A172 (cell line): ENCODE measurements at places on chromosomes 1 and 21. TPM values are rescaled to one million over a fixed set of nuclear protein-coding genes. Genes with fewer than 3 reads are reported as not detected.

Gene AMY2A
- not detected in 2 replicates for total RNA-seq

Gene SLC1A7
- total RNA-seq: not detected in 2 replicates

Gene DCDC2B
- not detected in 2 replicates for total RNA-seq

Gene DIO1
- not detected in 2 replicates for total RNA-seq

Gene LRRC8D
- 9.8 and 17.5 TPM in 2 replicates for total RNA-seq

Gene S100A9
- not detected in 2 replicates for total RNA-seq

Gene ARHGAP30
- total RNA-seq: 0.07 and 0.38 TPM in 2 replicates

Gene MTX1
- total RNA-seq: 85.8 and 110 TPM in 2 replicates

Gene SLC44A3
- total RNA-seq: 0.10 TPM in 1 of 2 replicates, not detected in the other

Gene OR2T10
- total RNA-seq: not detected in 2 replicates

Gene LHX8
- not detected in 2 replicates for total RNA-seq

Gene SH2D1B
- 0.03 and 0.05 TPM in 2 replicates for total RNA-seq

Gene CHIT1
- total RNA-seq: 0.14 TPM in 1 of 2 replicates, not detected in the other

Gene SLC16A4
- total RNA-seq: 31.0 and 35.0 TPM in 2 replicates

Gene LMX1A
- not detected in 2 replicates for total RNA-seq
